ENCODE measurements at places on chromosomes 11 and 22.

GRCh38 chr22:23353696-23354095, 173.4 kb downstream of the BCR start:
- no peak for DNase-seq

GRCh38 chr11:35531246-35531645, 5.8 kb upstream of the PAMR1 start:
- DNase-seq = no peak

- no peak for DNase-seq
These were observed 66.3 kb upstream of the IGLL5 start for GRCh38 chr22:22821340-22821739.

DNA sequence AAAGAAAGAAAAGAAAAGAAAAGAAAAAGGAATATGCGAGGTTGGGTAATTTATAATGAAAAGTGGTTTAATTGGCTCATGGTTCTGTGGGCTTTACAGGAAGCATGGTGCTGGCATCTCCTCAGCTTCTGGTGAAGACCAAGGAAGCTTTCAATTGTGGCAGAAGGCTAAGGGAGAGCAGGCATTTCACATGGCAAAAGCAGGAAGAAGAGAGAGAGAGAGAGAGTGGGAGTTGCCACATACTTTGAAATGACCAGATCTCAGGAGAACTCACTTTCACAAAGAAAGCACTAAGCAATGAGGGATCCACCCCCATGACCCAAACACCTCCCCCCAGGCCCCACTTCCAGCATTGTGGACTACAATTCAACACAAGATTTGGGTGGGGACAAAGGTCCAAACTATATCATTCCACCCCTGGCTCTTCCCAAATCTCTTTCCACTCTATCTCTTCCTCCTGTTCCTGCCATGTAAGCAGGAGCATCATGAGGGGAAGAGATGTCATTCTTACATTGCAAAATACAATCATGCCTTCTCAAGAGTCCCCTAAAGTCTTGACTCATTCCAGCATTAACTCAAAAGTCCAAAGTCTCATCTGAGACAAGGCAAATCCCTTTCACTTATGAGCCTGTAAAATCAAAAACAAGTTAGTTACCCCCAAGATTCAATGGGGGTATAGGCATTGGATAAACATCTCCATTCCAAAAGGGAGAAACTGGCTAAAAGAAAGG, 38.9 kb downstream of the LINC01488 start:
- DNase-seq = no peak

DNA sequence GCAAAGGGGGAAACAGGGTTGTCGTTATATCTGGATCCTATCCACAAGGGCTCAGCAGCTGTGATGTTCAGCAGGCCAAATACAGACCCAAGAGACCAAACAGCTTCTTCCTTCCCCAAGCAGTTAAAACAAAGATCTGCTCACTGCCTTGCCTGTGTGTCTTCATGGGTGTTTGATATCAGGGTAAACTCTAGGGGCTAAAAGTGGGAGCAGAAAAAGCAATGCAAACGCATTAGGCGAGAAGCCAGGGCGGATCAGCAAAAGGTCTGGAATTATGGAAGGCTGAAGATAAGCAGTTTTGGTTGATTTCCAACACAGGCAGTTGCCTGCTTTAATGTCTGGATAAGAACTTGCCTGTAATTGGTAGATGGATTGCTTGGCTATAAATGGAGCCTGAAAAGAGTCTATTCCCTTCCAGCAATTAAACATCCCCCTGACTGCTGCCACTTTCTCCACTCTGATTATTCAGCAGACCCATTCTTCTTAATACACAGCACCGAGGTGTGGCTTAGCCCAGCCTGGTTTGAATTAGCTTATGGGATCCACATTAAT, 126.3 kb downstream of the COMMD9 start:
- no peak for DNase-seq

GRCh38 chr11:122068141-122068540, 47.9 kb downstream of the BLID start:
- DNase-seq = no peak

- no peak for DNase-seq
These were observed 70.1 kb downstream of the SFI1 start for GRCh38 chr22:31566484-31566883.

DNA sequence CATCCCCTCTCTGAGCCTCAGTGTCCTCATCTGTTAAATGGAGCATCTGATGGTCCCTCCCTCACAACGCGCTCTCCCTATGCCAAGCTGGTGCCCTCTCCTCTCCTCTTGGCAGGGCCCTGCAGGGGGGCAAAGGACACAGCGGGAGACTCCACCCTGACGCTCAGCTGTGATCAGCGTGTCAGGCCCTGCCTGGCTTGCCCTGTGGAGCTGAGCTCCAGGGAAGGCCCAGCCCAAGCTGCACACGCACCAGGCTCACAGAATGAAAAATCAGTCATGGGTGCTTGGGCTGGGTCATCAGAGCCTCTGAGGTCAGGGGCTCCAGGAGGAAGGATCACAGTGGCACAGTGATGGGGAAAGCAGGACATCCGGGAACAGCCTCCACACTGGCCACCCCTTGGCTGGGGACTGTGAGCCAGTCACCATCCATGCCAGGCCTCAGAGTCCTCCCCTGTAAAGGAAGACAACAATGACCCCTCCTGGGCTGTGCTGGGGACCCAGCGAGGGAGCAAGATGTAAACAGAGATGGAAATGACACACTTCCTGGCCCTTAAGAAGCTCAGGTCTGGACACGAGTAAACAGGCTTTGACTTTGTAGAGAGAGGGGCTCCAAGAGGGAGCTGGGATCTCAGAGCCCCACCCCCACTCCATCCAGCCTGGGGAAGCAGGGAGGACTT, 36.6 kb downstream of the RPL3 start:
- no peak for DNase-seq

DNA sequence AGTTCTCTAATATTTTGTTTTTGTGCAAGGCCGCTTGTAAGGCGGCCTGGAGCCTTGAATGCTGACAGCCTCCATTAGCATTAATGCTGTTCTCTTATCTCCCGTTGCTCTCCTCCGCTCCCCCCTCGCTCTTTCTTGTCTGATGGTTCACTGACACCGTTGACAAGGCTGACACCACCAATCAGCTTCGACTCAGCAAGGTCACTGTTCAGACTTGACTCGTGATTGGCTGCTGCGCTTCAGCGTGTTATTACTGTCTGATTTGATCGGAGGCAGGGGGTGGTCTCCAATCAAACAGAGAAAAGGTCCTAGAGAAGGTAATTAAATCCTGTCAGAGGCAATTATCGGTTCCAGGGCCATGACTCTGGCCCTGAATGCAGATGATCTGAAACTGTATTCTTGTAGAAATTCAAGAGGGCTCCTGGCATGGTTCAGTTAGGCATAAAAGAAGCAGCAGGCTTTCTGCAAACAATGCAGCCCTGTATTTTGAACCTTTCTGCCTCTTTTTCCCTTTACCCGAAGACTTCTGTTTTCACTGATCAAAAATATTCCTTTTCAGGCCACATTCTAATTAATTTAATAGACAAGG, 49.3 kb upstream of the MPPED2 start:
- no peak for DNase-seq

DNA sequence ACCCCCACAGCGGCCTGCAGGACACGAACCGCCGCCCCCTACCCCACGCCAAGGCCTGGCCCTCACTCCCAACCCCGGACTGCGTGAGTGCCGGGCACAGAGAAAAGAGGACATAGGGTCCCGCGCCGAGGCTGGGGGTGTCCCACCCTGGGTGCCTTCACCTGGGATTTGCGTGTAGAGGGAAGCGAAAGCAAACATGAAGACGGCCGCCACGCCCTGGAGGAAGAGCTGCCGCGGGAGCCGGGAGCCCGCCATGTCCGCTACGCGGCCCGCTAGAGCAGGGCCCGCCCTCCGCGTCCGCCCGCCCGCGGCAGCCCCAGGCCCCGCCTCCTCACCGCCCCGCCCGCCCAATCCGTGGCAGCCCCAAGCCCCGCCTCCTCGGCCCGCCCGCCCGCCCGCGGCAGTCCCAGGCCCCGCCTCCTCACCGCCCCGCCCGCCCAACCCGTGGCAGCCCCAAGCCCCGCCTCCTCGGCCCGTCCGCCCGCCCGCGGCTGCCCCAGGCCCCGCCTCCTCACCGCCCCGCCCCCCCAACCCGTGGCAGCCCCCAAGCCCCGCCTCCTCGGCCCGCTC, at the start of gene LMF2:
TSS of gene LMF2 (minus strand) at position 282 of the 570 bp plus-strand sequence. CDS start at position 255, 27 bp downstream.
- DNase-seq = peak; percentile 100

DNA sequence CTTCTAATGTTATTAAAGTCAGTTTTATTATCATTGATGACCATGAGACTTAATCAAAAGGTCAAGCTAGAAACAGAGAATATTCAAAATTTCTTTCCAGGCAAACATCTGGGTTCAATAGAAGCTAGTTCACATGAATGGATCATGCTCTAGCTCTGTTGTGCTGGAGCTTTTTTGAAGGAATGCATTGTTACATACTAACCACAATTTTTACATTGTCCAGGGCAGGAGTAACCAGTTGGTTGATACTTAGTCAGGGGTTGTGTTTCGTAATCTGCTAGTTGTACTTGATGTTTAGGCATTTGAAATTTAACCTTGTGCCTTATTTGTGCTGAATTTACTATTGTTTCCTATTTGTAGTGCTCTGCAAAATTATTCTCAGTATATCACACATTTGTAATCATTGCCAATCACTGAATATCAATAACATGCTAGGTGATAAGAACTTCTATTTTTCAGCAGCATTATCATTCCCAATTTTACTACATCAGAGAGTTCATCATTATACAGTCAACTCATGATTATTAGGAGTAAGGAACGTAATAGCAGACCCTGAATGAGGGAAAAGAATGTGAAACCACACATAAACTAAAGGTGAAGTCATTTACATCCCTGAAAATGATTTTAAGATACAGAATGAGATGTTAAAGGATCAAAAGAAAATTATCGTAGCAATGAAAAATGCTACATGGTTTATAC, 23.2 kb downstream of the NF2 start:
- no peak for DNase-seq

GRCh38 chr11:71563406-71563805, 2.0 kb upstream of the KRTAP5-10 start:
- DNase-seq = no peak

DNA sequence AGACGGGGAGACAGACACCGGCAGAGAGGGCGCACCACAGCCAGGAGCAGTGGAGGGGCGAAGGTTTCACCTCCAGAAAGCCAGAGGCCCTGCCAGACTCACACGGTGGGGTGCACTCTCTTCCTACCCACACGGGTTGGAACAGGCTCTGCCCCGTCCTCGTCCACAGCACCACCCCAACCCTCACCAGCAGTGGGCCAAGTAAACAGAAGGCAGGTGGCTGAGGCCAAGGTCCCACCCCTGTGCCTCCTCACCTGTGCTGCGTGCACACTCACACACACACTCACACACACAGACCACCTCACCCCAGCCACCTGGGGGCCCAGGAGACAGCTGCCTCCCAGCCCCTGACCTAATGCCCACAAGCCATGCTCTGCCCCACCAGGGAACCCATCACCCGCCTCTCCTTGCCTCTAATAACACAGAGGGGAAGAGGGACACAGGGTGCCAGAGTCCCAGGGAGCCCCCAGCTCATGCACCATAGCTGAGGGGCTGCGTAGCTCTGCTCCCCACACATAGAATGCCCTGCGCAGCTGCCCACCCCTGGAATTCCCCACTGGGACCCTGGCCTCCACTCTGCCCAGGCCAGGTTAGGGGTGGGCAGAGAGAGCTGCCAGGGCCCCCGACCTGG, 3.1 kb downstream of the CYB5R3 start:
- DNase-seq = no peak

DNA sequence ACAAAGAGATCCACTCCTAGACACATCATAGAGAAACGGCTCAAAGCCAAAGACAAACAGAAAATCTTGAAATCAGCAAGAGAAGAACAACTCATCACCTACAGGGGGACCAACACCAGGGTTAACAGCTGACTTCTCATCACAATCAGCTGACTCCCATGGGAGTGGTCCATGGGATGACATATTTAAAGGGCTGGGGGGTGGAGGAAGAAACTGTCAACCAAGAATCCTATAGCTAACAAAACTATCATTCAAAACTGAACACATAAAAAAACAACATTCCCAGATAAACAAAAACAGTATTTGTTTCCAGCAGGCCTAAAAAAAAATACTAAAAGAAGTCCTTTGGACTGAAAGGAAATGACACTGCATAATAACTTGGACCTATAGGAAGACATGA, 86.7 kb downstream of the APOL5 start:
- DNase-seq = no peak

DNA sequence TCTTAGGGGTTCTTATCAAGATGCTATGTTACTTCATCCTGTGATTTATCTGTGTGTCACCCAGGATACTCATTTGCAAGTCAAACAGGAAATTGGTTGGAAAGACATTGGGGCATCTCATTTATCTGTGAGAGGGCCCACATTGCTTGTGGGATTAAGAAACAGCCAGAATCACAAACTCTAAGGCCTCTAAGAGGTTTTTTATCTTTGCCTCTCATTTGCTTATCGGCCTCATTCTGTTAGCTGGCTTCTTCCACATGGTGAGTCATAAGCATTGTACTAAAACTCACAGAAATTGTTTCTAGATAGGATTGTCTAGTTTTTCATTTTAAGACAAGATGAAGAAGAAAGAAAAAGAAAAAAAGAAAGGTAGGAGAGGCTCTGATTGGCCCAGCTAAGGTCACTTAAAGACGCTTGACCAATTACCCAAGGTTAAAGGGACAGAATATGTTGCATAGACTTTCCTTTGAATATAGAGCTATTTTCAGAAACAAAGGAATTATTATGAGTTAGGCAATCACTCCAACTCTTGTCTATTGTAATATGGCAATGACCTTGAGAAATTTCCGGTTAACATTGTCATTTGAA, 121.9 kb downstream of the ARHGAP42 start:
- DNase-seq = no peak

- no peak for DNase-seq
These were observed 43.5 kb downstream of the GGTLC2 start for GRCh38 chr22:22687638-22688500.

DNA sequence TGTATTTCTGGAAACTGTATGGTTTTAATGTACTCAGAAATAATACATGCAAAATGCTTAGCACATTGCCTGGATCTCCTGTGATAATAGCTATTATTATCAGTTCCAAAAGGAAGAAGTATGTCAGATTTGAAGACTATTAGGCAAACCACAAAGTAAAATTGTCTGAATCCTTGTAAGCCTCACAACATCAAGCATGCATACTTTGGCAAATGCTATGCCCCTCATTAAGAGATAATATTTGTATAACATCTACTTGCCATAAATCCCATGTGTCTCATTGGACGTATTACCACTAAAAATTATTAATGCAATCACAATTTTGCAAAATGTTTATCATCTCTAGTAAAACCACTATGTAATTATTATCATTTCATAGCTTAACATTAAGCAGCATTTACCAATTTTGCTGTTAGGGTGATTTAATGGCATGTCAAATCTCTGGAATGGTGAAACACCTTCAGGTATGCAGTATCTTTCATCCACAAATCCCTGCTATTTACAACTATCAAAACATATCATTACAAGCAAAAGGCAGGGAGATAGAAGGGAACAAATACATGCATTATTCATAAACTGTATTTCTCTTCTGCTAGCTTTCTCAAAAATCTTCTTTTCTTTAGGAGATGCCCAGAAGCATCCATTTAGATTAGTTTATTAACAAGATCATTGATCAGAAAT, 974.6 kb upstream of the RAG2 start:
- DNase-seq = no peak

- no peak for DNase-seq
These were observed 124.2 kb downstream of the BRD1 start for GRCh38 chr22:49703505-49703904.

GRCh38 chr11:33334627-33335026, 77.4 kb downstream of the HIPK3 start:
- DNase-seq = no peak

Data from stimulated activated naive CD4-positive, alpha-beta T cell (primary cell).